ENCODE measurements at places on chromosomes 7 and 10. TPM values are rescaled to one million over a fixed set of nuclear protein-coding genes. Genes with fewer than 3 reads are reported as not detected.

The ZNF777 gene
- total RNA-seq, result 1.8 TPM

The LIPM gene
- not detected for total RNA-seq

The EBF3 gene
- total RNA-seq, result not detected

The ZNF425 gene
- total RNA-seq, result 2.5 TPM

The RELN gene
- total RNA-seq, result not detected

The ERV3-1 gene
- total RNA-seq, result 1.5 TPM

The ARHGAP22 gene
- total RNA-seq, result 0.53 TPM

The TACC2 gene
- 11.2 TPM for total RNA-seq

The CDNF gene
- total RNA-seq, result 0.29 TPM

The OR2A5 gene
- total RNA-seq, result not detected

The AP5Z1 gene
- 37.7 TPM for total RNA-seq

The NPFFR1 gene
- not detected for total RNA-seq
